ENCODE measurements at places on chromosomes 5 and 9.

- no peak for DNase-seq
Observed at GRCh38 chr5:149679876-149680809, 50.0 kb upstream of the PPARGC1B start.

DNA sequence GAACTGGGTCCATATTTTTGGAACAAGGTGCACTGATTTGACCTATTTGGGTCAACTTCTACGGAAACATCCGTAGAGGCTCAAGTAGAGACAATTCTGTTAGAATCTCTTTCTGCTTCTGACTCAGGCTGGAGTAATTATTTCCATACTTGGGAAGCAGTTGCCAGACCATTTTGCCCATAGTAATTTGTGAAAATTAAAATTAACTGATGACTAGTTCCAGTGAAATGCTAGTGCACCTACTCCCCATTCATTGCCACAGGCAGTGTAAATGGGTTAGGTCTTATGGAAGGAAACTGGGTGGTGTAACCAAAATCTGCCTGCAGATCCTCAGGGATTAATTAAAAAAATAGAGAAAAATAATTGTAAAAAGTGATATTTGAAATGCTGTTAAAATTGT is 201.1 kb downstream of the TENT4A start:
- no peak for DNase-seq

GRCh38 chr5:172699999-172700364 is 58.9 kb downstream of the NEURL1B start:
- no peak for DNase-seq

DNA sequence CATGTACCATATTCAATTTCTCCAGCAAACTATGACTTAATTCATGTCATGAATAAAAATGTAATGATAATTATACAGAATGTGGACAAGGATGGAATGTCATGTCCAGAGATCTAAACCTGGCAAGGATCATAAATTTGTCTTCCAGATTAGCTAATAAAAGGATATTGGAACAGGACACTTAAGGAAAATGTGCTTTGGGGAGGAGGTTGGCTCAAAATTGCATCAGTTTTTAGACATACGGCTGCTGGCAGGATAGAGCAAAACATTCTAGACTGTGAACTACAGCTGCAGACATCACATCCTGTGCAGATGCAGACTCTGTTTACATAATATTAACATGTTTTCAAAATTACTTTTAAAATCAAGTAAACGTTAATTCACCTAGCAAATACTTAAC is 248.4 kb downstream of the TLR4 start:
- DNase-seq: no peak

GRCh38 chr9:75147638-75148037 is 59.3 kb downstream of the OSTF1 start:
- no peak for DNase-seq

DNA sequence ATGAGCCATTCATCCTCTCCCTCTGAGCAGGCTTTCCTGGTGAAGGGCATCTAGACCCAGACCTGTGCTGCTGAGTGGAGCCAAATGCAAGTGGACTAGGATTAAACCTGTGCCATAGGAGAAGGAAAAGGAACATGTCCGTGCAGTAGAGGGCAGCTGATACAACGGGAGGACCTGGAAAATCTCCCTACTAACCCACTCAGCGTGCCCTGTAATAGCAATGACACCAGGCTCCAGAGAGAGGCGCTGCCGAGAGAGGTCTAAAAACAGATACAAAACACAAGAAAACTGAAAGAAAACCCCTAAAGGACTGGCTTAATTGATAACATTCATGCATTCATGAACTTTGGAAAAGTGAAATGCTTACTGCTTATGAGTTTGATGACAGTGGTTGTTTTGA is 60.8 kb downstream of the PFDN1 start:
- no peak for DNase-seq

- no peak for DNase-seq
Observed at GRCh38 chr5:10581867-10582511, 18.1 kb downstream of the ANKRD33B start.

- no peak for DNase-seq
Observed at GRCh38 chr9:133864011-133864410, 125.9 kb upstream of the SARDH start.

DNA sequence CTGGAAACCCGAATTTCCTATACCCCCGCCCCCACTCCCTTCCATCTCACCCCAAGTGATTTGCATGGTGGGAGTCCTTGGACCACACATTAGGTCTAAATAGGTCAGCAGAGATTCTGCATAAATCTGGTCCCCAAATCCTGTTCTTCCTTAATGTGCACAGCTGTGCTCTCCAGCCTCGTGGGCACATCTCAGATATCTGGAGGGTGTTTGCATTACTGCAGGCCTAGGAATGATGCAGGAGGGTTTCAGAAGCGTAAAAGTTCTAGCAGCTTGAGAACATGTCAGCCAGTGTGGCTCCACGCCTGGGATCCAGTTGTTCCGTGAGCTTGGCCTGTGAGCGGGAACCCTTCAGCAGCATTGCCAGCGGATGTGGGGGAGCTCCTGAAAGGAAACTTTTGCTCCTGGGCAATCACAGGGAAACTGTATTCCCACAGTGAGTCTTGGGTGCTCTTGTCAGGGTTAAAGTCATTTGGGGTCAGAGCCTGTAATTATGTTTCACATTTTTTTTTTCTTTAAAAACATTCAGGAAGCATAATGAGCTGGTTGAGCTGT is 12.9 kb downstream of the ARHGAP26 start:
- DNase-seq: no peak

DNA sequence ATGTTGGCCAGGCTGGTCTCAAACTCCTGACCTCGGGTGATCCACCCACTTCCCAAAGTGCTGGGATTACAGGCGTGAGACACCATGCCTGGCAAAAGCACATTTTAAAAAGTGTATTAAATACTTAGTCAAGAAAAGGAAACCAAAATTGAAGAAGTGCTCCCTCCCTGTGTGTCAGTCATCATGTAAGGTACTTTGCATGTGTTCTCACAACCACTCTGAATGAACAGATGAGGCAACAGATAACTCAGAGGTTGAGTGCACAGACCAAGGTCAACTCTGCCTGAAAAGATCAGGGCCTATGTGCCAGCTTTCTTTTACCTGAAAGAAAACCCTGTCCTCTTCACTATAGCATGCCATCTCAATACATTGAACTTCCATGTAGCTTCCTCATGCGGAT is 289.7 kb downstream of the MRPS30 start:
- no peak for DNase-seq

DNA sequence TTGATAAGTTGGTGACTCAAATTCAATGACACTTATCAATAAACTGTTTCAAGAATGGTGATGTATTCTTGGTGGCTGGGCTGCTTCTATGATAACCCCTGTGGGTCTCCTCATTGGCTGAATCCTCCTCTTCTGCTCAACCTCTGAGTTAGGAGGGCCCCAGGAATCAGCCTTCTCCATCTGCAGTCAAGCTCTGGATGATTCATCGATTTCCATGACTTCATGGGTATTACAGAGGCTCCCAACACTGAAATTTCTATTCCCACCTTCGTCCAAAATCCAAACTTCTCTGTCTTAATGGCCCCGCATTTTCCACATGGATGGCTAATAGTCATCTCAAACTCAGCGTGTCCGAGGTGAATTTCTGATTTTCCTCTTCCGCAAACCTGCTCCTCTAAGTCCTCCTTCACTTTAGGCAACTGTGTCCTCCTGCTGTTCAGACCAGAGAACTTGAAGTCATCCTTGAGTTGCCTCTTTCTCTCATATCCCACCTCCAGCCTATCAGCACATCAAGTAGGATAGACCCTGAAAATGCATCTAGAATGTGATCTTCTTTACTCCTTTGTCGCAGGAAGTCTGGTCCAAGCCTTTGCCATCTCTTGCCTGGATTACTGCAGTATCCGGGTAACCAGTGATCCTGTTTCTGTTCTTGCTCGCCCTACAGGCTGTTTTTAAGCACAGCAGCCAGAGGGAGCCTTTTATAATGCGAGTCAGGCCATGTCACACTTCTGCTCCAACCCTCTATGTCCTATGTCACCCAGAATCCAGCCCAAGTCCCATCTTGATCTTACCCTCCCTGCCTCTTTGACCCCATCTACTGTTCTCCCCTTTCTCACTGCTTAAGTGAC is 41.4 kb upstream of the IL7R start:
- DNase-seq: no peak

DNA sequence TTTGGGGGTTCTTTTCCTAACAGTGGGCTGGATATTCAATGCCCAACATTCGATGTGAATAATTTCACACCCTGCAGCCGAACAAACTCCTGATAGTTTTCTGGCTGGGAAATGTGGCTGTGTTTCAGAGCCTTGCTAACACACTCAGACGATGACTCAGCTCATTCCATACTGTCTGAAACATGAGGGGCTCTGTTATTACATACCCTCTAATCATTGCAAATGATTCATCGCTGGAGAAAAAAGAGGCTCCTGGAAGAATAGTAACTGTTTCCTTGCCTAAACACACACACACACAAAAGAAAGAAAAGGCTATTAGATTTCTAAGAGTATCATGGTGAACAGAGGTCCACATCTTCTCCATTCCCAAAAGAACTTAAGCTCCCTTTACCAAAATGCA is 75.8 kb downstream of the OXCT1 start:
- DNase-seq: no peak

DNA sequence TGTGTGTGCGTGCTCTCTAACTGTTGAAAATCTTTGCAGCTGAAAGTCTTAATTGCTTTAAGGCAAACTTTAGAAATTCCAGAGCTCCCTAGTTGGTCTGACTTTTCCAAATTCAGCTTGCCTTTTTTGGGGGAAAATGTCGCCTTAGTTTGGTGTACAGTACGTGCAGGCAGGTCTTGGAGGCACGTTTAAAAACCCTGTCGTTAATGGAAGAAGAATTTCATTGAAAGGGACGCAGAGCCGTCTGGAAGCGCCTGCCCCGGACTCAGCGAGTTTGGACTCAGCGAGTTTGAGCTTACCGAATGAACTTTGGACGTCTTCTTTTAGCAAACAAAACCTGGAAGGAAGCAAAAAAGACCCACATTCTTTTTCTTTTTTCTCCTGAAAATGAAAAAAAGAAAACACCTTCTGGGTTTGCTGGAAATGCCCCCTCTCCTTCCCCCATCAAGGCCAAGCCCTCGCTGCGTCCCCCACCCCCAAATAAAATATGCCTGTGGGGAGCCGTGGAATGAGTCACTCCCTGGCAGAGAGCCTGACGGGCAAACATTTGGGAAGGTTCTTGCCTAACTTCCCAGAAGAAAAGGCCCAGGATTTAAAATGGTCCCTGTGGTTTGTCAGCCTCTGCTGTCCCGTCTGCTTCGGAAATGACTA is 1.5 kb downstream of the NEK6 start:
- DNase-seq: no peak

DNA sequence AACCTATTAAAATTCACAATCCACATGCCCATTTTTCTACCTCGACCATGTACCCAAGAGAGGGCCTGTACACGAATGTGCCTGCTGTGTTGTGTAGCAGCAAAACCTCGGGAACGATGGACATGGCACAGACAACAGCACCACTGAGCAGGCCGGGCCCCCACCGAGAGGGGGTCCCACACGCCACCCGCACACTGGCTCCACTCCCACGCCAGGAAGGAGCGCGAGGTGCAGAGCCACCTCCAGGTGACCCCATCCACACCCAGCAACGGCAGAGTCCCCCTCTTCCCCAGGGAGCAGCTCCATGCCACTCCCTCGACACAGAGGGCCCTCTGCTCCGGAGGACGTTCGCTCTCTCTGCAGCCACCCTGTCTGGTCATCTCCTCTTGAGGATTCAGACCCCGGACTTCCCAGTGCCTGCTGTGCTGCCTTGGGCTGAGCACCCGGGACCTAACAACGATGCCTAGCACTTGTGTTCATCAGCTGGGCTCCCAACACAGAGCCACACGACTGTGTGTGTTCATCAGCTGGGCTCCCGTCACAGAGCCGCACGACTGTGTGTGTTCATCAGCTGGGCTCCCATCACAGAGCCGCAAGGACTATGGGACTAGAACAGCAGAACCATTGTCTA is 25.3 kb upstream of the ADAMTS2 start:
- no peak for DNase-seq

DNA sequence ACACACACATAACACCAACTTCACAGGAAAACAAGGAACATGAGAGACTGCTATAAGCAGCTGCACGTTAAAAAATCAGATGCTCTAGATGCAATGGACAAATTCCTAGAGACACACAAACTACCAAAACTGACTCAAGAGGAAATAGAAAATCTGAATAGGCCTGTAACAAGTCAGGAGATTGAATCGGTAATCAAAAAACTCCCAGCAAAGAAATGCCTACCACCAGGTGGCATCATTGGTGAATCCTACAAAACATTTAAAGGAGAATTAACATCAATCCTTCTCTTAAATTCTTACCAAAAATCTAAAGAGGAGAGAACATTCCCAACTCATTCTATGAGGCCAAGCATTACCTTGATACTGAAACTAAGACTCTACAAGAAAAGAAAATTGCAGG is 54.9 kb downstream of the NDST1 start:
- DNase-seq: no peak

- DNase-seq: no peak
Observed at GRCh38 chr5:57831932-57832331, 349.3 kb upstream of the ACTBL2 start.

DNA sequence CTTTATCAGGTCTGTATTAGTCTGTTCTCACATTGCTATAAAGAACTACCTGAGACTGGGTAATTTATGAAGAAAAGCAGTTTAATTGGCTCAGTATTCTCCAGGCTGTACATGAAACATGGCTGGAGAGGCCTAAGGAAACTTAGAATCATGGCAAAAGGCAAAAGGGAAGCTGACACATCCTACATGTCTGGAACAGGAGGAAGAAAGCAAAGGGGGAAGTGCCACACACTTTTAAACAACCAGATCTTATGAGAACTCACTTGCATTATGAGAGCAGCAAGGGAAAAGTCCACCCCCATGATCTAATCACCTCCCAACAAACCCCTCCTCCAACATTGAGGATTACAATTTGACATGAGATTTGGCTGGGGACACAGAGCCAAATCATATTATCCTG is 132.1 kb downstream of the PCSK1 start:
- DNase-seq: no peak

DNA sequence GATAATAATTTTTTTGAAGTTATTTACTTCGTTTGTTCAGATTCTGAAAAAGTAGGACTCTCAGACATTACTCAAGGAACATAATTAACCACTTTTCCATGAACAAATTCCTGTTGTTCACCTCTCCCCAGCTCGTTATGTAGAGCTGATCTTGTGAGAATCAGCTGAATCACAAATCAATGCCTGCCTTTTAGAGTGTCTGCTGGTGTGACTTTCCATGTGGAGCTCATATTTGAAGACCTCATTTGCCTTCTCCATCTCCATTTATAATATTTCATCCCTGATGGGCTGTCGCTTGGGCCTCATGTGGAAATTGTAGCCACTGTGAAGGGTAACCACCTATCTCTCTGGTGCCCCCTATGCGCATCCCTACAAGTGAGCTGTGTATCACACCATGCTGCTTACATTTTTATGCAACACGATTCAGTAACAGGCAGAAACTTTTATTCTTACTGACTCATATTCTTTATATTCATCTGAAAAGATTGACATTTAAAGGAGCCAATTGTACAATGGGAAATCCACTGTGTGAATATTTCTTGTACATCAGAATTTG is 111.3 kb downstream of the STK32A start:
- DNase-seq: no peak

DNA sequence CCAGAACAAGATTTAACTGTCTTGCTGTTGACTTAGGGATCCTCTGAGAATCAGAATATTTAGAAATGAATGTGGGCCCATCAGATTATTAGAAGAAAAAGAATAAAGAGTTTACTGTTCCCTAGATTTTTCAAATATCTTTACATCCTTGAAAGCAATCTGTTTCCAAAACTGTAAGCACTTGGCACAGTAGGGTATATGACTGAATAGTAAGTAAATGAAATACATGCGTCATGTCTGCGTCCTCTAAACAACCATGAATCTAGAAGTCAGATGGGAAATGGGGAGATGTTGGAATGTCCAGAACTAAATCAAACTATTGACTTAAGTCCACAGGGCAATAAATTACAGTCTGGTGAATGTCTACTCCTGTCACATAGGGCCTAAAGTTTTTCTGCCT is 26.1 kb downstream of the TTC23L start:
- no peak for DNase-seq

All from CD4-positive, alpha-beta memory T cell (primary cell).